Right renal pelvis (tissue), 4 donors: ENCODE measurements at places on chromosomes 6 and 20.

GRCh38 chr6:134482593-134483270 is 164.8 kb upstream of the SGK1 start:
- no peak for DNase-seq

- DNase-seq: no peak
These were observed 21.2 kb downstream of the NHLRC1 start for GRCh38 chr6:18101271-18101670.

- no peak for DNase-seq
These were observed 58.0 kb upstream of the SALL4 start for GRCh38 chr20:51860111-51860882.

GRCh38 chr6:65979120-65979519 is 272.1 kb upstream of the EYS start:
- DNase-seq: no peak

DNA sequence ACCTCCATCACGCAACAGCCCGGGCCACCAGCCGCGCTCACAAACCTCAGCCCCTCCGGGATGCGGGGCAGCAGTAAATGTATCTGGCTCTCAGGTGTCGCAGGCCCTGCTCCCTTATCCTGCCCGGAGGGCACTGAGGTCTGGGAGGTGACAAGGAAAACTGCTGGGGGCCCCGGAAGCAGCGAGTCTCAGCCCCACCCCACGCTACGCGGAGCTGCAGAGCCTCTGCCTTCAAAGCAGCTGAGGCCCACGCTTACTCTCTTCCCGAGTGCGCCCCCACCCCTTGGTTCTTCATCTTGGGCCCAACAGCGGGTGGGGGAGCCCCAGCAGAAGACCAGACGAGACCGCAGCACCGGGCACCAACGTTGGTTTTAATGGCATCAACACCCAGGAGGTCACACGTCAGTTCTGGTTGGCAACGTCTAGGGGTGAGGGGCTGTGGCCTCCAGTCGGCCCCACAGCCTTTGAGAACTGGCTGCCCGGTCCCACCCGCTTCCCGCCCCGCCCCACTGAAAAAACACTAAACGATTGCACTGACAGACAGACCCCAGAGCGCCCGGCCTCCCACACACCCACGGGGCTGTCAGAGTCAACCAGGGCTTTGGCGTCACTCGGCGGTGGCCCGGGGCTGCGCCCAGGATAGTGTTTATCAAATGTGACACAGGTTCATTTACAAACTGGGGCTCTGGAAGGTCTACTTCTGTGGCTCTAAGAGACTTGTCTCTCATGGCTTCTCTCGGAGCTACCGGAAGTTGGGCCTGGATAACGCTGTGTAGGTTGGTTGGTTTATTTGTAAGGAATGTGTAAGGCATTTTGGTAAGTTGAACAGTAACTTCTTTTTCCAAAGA is 43.7 kb downstream of the DSTN start:
- no peak for DNase-seq

- DNase-seq: no peak
These were observed 32.2 kb upstream of the ADGRF5 start for GRCh38 chr6:46953921-46954320.

- DNase-seq: no peak
These were observed 34.0 kb upstream of the BMP6 start for GRCh38 chr6:7691675-7692452.

DNA sequence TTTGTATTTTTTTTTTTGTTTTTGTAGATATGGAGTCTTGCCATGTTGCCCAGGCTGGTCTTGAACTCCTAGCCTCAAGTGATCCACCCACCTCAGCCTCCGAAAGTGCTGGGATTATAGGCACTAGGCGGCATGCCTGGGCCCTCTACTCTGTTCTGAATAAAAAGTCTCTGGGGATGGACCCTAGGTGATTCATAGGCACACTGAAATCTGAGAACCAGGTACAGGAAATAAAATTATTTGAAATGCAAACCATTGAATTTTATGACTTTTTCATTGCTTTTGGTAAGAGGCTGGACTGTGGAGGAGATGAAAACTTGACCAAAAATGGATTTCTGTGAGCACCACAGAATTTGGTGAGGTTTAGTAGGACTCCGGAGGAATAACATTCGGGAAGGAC is 117.5 kb downstream of the PRIM2 start:
- DNase-seq: no peak

GRCh38 chr20:20204256-20204655 is 151.9 kb downstream of the CFAP61 start:
- DNase-seq: no peak

- DNase-seq: no peak
These were observed 42.5 kb downstream of the SLC24A3 start for GRCh38 chr20:19254956-19255355.

GRCh38 chr6:26273673-26274588 is 91.1 kb upstream of the BTN3A2 start:
- DNase-seq: no peak

DNA sequence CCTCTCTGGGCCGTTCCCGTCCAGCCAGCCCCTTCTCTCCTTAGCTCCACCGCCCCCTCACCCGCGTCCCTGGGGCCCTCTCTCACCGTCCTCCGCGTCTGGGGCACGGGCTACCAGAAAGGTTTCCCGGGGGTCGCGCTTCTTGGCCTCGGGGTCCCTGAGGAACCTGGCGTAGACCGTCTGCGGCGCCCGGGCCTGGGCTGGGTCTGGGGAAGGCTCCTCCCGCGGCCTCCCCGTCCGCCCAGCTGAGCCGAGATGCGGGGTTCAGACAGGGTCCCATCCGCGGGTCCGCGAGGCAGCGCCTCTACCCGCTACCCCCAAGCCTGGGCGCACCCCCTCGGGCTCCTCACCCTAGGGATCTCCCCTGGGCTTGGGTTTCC is 1.1 kb downstream of the TULP1 start:
- DNase-seq: no peak

- no peak for DNase-seq
These were observed 178.4 kb downstream of the MRPL14 start for GRCh38 chr6:43948527-43949485.

DNA sequence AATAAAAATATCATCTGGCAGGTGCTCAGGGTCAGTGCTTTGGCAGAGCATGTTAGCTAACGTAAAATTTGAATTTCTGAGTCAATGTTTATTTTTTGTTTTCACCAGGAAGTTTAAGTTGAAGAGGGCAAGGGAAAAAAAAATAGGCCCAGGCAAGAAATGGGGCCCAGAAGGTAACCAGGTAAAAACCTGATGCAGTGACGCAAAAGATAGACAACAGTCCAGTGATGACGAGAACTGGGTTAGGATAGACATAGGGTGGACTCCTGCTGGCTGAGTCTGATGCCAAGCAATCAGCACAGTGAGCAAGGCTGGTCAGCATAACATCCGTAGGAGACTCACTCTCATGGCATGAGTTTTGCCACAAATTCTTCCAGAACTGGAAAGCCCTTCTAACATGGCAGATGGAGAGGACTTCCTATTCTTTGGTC is 42.2 kb downstream of the ZHX3 start:
- no peak for DNase-seq

- no peak for DNase-seq
These were observed 55.7 kb upstream of the IPCEF1 start for GRCh38 chr6:154412106-154412820.

GRCh38 chr6:105560611-105561066 is 157.8 kb upstream of the PREP start:
- no peak for DNase-seq

DNA sequence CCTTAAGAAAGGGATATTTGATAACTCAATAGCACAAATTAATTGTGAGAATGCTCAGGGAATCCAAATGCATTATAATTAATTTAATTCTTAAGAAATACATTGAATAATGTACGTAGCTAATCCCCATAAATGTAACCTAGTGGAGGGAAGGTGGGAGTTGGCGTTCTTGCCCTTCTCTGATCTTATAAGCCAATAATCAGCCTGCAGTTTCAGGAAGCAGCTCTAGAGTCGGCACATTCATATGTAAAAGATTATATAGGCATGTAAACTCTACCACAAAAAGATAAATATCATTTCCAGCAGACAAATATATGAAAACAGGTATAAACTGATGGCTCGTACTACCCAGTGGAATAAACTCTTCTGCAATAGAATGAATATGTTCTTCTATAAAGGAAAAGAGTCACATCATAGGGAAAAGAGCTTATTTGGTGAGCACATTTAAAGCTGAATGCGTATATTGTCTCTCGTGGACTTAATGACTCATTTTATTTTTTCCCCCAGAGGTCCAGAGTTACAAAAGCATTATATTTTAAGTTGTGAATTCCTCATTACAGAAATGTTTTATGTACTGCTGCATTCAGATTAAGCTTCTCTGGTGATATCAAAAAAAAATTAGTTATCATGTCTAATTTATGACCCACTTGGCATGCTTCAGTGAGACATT is 112.2 kb downstream of the TFAP2A start:
- no peak for DNase-seq

DNA sequence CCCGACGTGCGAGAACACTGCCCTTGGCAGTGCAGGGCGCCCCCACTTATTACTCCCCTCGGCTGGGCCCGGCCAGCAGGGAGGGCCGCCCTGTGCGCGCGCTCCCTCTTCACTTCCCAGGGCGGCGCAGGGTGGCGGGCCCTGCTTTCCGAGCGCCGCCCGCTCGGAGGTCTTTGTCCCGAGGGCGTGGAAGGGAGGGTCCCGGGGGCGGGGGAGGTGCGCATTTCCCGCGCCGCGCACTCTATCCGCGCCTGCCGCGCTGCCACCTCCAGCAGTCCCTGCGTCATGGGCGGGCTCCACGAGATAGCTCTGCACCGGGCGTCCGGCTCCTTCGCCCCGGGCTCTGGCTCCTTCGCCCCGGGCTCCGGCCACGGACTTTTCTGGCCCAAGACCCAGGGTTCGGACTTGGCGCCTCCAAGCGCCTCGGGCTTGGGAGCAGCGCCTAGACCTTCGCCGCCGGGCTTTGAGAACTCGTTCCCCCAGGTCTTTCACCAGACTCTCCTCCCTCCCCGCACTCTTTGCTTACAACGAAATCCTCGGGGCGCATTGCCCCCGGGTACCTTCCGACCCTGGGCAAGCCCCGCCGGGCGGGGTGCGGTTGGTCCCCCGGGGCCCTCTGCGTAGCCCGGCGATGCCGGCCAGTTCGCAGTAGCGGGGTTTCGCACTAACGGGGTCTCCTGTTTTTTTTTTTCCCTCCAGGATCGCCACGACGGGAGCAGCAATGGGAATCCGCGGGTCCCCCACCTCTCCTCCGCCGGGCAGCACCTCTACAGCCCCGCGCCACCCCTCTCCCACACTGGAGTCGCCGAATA is 1.6 kb downstream of the TFAP2C start:
- no peak for DNase-seq

GRCh38 chr20:61459266-61459665 is 207.2 kb downstream of the CDH4 start:
- DNase-seq: no peak

- DNase-seq: no peak
These were observed 21.0 kb upstream of the RNF217 start for GRCh38 chr6:124941259-124941658.

DNA sequence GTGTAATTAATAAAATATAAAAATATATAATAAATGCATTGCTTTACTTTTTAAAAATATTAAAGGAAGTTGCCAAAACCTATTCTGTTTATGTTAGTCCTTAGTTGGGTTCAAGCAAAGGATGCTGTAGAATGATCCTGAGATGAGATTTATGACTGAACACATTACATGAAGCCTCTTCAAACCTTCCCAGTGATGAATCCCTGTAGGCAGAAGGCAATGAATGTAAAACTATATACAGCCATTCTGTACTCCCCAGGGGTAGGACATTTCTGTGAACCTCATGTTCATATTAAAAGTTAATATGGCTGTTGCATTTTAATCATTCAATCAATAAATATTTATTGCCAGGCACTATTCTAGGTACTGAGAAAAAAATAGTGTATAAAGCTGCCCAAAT is 166.0 kb downstream of the RFPL4B start:
- no peak for DNase-seq

DNA sequence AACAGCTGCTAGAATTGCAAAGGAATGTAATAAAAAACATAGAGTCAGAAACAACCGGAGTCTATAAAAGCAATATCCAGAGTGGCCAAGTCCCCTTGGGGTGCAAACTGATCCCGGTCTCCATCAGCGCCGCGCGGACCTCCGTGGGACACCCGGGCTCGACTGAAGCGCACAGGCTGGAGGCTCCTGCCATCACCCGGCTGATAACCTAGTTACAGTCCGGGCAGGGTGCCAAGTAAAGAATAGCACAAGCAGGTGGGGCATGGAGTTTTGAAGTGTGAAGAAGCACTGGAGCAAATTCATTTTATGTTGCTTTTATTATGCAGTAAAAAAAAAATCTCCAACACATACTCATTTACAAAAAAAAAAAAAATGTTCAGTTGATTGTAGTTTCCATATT is 205.1 kb upstream of the GMDS start:
- DNase-seq: no peak

GRCh38 chr6:17179530-17180073 is 77.8 kb downstream of the STMND1 start:
- DNase-seq: no peak

- no peak for DNase-seq
These were observed 292.5 kb downstream of the PRKN start for GRCh38 chr6:162435071-162435470.

- DNase-seq: no peak
These were observed 54.4 kb downstream of the PERP start for GRCh38 chr6:138052783-138053182.

GRCh38 chr20:63101781-63102720 is 95.3 kb upstream of the BHLHE23 start:
- DNase-seq: no peak

DNA sequence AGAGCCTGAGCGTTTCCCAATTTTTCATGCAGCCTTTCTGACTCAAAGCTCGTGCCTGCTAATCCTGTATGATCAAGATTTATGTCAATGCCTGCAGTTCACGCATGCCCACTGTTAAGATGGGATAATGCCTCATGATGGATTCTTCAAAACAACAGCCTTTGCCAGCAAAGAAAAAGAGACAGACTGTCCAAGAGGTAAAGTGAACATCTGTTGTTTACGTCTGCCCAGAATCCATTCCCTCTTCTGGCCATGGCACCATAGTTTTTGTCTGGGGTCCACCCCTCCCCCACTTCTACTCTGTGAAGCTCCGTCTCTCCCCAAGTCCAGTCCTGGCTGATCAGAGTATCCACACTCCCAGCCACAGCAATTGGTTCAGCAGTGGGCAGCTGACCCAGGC is 91.9 kb upstream of the EYA2 start:
- no peak for DNase-seq

DNA sequence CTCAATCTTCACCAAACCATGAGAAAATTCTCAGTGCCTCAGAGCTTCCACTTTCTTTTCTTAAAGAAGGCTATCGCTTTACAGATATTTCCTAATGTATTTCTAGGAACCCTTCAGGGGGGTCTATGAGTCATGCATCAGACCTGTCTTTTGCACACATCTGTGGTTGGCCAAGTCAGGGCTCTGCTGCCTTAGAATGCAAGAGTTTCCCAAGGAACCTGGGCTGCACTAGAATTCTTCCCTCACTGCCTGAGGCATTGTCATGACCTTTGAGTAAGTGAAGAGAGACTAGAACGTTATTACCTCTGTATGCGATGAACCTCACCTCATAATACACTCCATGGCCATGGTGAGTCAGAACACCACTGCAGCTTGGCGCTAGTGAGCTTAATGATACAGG is 365.0 kb upstream of the ID4 start:
- no peak for DNase-seq

DNA sequence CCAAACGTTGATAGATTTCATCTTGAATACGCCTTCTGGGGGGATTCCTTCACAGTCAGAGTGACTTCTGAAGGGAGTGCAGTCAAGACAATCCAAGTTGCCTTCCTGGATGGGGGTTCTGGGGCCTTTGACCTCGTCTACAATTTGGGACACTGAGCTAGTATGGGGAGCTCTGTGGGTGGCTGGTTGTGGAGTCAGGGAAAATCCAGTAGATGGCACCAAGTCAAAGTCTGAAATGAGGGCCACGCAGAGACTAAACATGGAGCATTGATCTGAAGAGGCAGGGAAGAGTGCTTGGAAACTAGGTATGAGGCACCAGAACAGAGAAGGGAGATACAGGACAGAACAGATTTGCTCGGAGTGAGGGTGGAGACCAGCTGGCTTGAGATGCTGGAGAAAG is 43.6 kb upstream of the CCN6 start:
- no peak for DNase-seq
